ENCODE measurements at places on chromosomes 16 and 17. TPM values are rescaled to one million over a fixed set of nuclear protein-coding genes. Genes with fewer than 3 reads are reported as not detected.

GRCh38 chr17:40491486-40491885, 9.9 kb downstream of the TNS4 start:
- DNase-seq: peak; percentile 41

DNA sequence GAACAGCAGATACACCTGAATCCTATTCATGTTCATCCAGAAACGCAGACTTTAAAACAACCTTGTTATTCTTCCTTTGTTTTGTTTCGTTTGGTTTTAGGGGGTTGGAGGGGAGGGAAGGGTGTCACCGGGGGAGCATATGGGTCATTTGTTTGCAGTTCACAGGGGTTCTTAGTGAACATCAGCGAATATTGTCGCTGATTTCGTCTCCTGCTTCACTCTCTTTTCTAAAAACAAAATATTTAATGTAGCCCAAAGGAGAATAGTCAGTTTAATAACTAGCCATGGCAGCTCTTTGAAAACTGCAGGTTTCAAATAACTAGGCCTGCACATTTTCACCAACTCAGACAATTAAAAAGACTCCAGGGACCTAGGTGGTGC, 37.6 kb downstream of the HLF start:
- no peak for DNase-seq

GRCh38 chr16:64356267-64356666, 765.6 kb downstream of the CDH11 start:
- DNase-seq: no peak

SAT2 gene
- total RNA-seq: 62.9 TPM

- DNase-seq: no peak
Observed at GRCh38 chr16:55576384-55576783, 9.9 kb downstream of the CAPNS2 start.

- no peak for DNase-seq
Observed at GRCh38 chr16:35480361-35480760, 2020.9 kb downstream of the TP53TG3F start.

DPEP1 gene
- 0.80 TPM for total RNA-seq

DNA sequence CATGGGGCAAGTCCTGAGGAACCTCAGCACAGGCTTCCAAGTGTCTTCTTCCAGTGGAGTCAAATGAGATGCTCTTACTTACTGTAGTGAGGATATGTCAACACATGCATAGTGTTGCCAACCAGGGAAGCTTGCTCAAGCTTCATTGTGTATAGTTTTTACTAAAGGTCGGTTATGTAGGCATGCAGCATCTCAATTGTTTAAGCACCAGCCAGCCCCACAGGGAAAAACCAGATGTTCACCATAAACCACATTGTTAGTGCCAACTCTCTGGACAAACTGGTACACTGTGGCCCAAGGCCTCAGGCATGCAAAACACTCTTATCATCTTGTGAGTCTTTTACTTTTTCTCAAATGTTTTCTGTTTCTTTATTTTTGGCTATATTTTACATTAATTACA, 152.1 kb downstream of the PHKB start:
- no peak for DNase-seq

GSE1 gene
- total RNA-seq: 52.3 TPM

DNA sequence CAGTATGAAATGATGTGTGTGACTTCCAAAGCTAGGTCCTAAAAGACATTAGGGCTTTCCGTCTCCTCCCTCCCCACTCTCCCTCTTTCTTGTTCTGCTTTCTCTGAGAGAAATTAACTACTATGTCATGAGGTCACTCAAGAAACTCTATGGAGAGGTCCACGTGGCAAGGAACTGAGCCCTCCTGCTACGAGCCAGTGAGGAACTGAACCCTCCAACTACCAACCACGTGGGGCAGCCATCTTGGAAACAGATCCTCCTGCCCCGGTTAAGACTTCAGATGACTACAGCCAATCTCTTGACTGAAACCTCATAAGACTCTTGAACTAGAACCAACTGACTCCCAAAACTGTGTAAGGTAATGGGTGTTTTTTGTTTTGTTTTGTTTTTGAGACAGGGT, 4.2 kb upstream of the ALOX15 start:
- DNase-seq: no peak

DNA sequence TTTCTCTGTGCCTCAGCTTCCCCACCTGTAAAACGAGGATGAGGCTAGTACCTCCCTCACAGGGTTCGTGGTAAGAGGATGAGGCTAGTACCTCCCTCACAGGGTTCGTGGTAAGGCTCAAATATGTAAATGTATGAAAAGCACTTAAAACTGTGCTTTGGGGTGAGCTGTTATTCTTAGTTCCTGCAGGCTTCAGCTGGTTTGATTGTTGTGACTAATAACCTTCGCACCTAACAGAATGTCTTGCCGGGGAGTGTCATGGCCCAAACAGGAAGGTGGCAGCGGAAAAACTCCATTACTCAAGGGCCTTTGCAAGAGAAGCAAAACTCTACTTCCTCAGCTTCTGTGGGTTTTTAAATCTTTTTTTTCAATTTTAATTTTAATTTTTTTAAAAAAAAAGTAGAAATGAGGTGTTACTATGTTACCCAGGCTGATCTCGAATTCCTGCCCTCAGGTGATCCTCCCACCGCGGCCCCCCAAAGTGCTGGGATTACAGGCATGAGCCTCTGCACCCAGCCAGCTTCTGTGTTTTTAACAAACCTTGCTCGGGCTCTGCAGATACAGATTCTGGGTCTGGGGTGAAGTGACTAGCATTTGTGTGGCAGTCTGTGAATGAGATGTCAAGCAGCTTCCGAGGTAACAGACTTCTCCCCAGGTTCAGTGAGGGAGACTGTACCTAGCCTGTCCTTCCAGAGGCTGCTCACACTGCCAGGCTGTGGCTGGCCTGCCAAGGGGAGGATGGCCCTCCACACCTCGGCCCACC, 103.0 kb downstream of the RAB11FIP4 start:
- DNase-seq: no peak

DNA sequence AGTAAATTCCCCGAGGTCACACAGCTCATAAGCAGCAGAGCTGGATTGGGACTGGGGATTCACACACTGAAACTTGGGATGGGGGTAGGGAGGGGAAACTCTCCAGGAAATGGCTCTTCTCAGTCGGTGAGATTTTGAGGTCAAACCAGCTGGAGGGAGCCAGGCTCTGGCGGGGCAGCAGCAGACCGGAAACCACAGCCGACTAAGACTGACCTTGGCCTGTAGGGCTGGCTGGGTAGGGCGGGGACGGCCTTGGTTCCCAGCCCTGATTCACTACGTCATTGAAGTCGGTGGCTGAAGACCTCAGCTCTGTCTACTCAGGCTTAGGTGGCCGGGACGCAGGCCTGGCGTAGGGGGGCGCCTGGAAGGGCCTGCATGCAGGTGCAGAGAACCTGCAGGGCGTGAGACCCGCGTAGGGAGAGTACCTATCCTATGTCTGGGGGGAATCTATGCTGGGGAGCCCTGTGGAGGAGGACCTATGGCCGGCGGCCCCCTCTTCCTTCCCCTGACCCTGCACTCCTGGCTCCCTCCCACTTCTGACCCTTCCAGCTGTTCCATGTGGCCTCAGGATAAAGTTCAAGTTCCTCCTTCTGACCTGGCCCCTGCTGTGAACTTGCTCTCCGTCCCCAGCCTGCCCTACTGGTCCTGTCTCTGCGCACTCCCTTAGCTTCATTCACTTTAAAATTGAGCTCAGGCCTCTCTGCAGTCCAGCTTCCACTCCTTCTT, 11.9 kb upstream of the SLC4A1 start:
- DNase-seq: no peak

GRCh38 chr17:82775001-82775823, 23.3 kb downstream of the TBCD start:
- no peak for DNase-seq

SOST gene
- not detected for total RNA-seq

PRSS22 gene
- 18.7 TPM for total RNA-seq

GRCh38 chr17:15377200-15377599, 35.8 kb upstream of the TEKT3 start:
- no peak for DNase-seq

GRCh38 chr17:44314869-44315661, 6.7 kb downstream of the RUNDC3A start:
- DNase-seq: no peak

TMEM92 gene
- not detected for total RNA-seq

GRCh38 chr17:68302066-68302564, 10.8 kb downstream of the ARSG start:
- no peak for DNase-seq

GRCh38 chr17:31433091-31433790, 41.8 kb downstream of the RAB11FIP4 start:
- no peak for DNase-seq

DNA sequence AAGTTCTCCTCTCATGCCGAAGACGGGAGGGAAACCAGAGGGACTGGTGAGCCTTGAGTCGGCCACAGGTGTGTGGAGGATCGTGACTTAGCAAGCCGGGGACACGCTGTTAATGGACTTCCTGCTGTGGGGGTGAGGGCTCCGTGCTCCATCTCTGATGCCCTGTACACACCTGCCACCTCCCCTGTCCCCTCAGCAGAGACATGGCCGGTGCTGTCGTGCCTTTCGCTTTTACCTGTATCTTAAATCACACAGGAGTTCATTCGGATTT, 75.9 kb upstream of the ZNF750 start:
- DNase-seq: no peak

DOC2B gene
- total RNA-seq: 6.7 TPM

DNA sequence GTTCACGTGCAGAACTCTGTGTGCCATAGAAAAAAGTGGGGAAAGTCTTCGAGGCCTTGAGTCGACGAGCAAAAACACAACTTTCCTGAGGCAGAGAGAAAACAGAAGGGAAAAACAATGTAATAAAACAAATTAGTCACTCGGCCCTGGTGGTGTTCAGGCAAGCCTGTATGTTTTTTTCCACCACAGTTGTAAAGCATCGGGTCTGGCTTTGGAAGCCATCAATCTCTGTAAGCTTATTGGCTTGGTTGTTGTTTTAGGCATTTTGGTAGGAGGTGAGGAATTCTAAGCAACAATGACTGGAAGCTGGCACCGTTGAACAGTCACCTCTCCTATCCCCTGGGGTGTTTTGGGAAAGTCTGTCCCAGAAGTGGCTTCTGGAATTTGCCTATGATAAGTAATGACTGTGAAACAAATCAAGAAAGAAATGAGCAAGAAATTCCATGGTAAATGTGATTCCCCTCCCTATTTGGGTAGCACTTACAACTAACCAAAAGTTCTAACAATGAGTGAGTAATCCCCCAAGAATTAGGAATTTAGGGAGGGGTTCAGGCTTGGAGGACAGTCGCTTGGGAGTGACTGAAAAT, 2.8 kb downstream of the CDH13 start:
- no peak for DNase-seq

DNA sequence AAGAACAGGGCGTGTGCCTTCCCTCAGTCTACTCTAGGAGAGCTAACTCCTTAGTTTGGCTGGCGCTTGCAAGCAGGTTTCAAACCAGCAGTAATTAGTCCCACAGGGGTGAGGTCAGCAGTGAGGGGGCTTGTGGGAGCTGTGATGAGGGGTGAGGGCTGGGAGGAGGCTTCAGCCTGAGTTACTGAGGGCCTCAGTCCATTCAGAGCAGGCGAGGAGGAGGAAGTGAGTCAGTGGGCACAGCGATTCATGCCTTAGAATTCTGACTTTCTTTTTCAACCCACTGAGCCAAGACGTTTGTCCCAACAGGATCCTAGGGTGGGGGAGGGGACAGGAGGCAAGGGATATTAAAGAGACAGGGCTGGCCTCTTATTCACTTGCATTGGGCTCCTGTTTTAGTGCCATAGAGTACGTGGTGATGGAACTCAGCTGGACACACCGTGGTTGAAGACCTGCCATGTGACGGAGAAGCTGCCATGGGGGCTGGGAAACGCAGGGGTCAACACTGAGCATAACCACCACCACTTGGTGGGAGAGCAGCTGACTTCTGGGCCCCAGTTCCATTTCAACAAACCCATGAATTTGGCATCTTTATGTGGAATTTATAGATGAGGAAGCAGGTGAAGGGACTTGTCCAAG, 8.3 kb upstream of the ITGA3 start:
- no peak for DNase-seq

- DNase-seq: peak; percentile 92
Observed at GRCh38 chr17:43393944-43394482, 4.8 kb upstream of the ARL4D start.

DNA sequence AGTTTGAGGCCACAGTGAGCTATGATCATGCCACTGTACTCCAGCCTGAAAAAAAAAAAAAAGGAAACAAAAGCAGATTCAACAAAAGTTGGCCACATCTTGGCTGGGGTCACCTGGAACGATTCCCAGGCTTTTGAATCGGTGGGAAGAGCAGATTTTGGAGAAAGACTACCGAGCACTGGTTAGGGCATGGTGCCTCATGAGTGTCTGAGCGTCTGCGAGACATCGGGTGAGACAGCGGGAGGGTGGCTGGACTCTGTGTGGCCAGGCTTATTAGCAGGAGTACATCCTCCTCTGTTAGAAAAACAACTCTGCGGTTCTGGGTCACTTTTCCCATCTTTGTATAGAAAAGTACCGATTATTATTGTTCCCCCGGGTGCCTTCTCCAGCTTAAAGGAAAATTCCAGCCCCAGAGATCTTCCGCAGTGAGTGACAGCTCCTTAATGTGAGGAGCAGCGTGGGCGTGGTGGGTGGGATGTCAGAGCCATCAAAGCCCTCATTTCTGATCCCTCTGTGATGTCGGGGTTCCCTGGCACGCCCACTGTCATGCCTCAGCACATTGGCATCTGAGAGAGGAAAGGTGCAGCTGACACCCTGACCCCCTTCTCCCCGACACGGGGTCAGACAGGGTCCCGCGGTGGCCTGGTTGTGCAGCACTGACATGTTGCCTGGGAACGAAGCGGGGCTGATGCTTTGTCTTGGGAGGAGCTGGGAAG, 6.9 kb downstream of the RGS9 start:
- DNase-seq: no peak

DNA sequence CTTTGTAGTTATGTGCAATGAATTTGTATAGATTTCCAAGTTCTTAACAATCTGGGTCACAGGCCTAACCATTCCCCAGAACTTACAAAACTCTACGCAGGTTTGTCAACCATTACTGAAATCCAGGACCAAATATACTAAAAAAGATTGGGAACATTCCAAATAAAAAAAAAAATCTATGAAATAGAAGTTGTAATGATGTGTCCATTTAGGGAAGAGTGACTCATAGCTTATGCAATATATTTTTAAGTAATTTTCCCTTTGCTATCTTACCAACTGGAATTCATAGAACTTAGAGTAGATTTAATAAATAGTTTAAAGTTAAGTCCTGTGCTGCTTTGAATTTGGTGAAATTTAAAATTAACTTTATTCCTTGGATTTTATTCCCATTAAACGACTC, 393.2 kb downstream of the PMP22 start:
- no peak for DNase-seq

DNAAF8 gene
- total RNA-seq: 2.3 TPM

- DNase-seq: no peak
Observed at GRCh38 chr16:281660-282255, 1.2 kb upstream of the PDIA2 start.
